ENCODE measurements at places on chromosomes 4 and X. TPM values are rescaled to one million over a fixed set of nuclear protein-coding genes. Genes with fewer than 3 reads are reported as not detected.

GLUD2 gene
- total RNA-seq: not detected

GUCY1B1 gene
- not detected for total RNA-seq

SERTM2 gene
- total RNA-seq: not detected

CYBB gene
- total RNA-seq: 1.6 TPM

STAP1 gene
- 2.7 TPM for total RNA-seq

CXCL1 gene
- total RNA-seq: not detected

GRCh38 chrX:11244636-11245035 is 48.6 kb upstream of the AMELX start:
- H3K27me3 ChIP-seq: no peaks in the 10 kb centered on the region
- H3K4me3 ChIP-seq: no peak overlapping the region
- no peaks in the 10 kb centered on the region for H3K36me3 ChIP-seq
- H3K4me1 ChIP-seq: no peaks in the 10 kb centered on the region
- H3K27ac ChIP-seq: no peak overlapping the region

DNA sequence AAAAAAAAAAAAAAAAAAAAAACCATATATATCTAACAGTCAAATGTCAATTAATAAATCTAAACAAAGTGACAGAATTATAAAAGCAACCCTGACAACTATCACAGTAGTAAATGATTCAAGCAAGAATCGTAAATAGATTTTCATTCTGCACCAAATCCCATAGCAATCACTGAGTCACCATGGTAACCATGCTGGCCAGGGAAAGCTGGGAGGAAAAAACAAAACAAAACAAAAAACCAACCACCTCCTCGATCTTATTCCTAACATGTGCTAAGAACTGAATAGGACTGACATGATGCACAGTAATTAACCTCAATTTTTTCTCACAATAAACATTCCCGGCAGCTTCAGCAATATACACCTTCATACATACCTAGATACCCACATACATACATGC is 30.6 kb upstream of the RAB40A start:
- H3K36me3 ChIP-seq: no peaks in the 10 kb centered on the region
- H3K4me1 ChIP-seq: peaks cover 6% of the 10 kb centered on the region
- DNase-seq: no peak
- no peak overlapping the region for H3K4me3 ChIP-seq
- no peaks in the 10 kb centered on the region for H3K27me3 ChIP-seq
- H3K27ac ChIP-seq: no peak overlapping the region

DNA sequence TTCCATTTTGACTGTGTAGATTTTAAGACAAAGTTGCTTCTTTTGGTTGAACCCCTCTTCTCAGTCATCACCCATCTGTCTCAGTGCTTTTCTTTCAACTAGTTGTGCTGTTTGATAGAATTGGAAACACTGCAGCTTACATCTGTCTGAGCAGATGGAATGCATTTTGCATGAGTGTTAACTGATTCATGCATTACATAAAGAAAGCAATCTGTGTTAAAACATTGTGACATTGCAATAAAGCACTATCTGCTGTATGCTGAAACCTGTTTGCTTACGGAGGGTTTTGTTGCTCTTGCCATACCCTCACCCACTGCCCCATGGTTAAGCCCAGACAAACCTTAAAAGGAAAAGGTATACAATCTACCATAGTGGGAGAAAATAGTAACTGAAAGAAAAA is 47.4 kb downstream of the NRK start:
- H3K4me3 ChIP-seq: no peak overlapping the region
- H3K4me1 ChIP-seq: no peaks in the 10 kb centered on the region
- no peak for DNase-seq
- H3K36me3 ChIP-seq: no peaks in the 10 kb centered on the region
- no peak overlapping the region for H3K27ac ChIP-seq
- no peaks in the 10 kb centered on the region for H3K27me3 ChIP-seq

DNA sequence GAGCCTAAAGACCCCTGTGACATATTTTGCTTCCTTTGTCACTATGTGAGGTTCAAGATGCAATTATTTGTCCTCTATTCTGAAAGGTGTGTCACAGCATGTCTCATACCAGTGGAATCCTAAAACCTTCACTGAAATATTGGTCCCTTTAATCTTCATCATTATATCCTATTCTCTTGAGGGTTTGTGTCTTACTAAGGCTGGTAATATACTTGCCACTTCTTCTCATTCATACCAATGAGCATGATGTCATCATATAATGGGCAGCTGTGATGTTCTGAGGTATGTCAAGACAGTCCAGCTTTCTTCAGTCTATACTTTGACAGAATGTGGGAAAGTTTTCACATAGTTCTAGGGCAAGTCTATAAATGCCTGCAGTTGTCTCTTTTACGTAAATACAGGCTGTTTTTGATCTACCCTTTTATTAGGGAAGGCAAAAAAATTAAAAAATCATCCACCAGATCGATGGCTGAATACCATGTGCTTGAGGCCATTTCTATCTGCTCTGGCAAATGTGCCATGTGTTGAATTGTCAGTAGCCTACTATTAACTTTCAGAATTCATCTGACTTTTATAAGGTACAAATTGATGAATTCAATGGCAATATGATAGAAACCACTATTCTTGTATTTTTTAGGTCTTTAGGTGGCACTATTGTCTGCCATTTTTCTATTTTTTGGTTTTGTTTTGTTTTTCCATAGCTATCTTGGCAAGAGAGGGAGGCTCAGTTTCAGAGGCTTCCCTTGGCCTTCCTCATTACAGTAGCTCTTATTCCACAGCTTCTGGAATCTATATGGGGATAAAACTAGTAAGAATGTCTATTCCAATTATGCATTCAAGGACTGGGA is 209.0 kb downstream of the PPARGC1A start:
- no peak overlapping the region for H3K4me3 ChIP-seq
- no peak overlapping the region for H3K27ac ChIP-seq
- H3K4me1 ChIP-seq: no peaks in the 10 kb centered on the region
- no peaks in the 10 kb centered on the region for H3K36me3 ChIP-seq

DNA sequence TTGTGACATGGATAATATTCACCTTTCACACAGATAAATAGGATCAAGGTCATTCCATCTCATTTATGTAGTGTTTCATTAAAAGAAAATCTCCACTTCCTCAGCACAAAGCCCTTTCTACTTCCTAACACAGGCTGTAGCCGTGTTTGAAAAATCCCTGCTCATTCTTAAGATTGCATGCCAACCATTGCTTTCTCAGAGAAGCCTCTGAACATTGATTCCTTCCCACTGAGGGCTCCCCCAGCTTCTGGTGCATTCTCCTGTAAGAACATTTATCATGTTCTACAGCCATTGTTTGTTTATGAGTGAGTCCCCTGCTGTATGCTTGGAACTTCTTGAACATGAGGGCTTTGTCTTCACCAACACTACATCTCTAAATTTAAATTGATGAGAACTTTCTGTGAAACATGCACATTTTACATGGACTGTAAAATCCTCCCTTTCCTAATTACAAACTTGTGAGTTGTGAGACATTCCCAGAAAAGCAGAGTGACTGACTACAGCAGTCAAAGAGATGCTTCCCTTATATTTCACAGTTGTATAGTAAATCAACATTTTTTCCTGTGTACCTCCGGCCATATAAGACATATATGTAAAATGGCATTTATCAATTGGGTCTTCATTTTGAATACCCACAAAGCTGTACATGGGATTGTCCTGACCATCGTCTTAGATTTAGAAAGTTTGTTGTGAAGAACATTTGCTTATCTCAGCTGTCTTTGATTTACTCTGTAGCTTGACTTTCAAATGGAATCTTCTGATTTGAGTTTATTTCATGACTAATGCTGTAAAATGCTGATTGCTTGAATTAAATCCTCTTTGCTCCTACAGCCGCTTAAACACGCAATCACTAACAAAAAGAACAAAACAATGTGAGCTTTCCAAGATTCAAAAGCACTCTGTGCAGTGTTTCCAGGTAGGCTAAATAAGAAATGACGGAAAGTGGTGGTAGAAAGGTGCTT is 600.5 kb upstream of the SLIT2 start:
- no peak for DNase-seq
- no peak overlapping the region for H3K27ac ChIP-seq
- no peaks in the 10 kb centered on the region for H3K36me3 ChIP-seq
- no peaks in the 10 kb centered on the region for H3K4me1 ChIP-seq

DNA sequence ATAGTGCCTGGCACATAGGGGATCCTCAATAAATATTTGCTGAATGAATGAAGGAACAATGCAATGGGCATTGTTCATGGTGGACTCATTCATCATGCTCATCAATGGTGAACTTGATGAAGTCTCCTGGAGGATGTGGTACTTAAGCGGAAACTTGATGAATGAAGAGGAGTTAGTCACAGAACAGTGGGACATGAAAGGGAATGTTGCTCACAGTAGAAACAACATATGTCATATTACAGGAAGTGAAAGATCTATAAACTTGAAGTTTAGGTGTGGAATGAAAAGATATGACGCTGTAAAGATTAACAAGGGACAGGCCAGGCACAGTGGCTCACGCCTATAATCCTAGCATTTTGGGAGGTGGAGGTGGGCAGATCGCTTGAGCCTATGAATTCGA is 224.1 kb downstream of the PPP3CA start:
- H3K36me3 ChIP-seq: no peaks in the 10 kb centered on the region
- DNase-seq: no peak
- no peaks in the 10 kb centered on the region for H3K27me3 ChIP-seq
- H3K4me3 ChIP-seq: no peak overlapping the region

DNA sequence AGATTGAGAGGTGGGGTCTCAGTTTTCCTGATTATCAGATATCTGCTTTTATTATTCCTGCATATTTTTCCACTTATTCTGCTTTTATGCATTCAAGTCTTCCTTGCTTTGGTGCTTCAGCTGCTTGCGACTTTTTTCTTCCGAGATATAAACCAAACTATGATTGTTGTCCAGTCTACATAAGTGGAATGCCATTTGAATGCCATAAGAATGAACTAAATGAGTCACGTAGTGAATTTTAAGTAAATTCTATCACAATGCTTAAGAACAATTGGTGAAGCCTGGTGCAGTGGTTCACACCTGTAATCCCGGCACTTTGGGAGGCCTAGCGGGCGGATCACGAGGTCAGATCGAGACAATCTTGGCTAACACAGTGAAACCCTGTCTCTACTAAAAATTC is 189.1 kb downstream of the PCDH18 start:
- H3K4me1 ChIP-seq: no peaks in the 10 kb centered on the region
- H3K36me3 ChIP-seq: no peaks in the 10 kb centered on the region
- no peaks in the 10 kb centered on the region for H3K27me3 ChIP-seq
- no peak for DNase-seq
- no peak overlapping the region for H3K27ac ChIP-seq
